AG04449 (cell line): ENCODE measurements at places on chromosomes 13 and 19.
A peak's percentile ranks its signal among the peaks of the same experiment; 100 is the strongest.

DNA sequence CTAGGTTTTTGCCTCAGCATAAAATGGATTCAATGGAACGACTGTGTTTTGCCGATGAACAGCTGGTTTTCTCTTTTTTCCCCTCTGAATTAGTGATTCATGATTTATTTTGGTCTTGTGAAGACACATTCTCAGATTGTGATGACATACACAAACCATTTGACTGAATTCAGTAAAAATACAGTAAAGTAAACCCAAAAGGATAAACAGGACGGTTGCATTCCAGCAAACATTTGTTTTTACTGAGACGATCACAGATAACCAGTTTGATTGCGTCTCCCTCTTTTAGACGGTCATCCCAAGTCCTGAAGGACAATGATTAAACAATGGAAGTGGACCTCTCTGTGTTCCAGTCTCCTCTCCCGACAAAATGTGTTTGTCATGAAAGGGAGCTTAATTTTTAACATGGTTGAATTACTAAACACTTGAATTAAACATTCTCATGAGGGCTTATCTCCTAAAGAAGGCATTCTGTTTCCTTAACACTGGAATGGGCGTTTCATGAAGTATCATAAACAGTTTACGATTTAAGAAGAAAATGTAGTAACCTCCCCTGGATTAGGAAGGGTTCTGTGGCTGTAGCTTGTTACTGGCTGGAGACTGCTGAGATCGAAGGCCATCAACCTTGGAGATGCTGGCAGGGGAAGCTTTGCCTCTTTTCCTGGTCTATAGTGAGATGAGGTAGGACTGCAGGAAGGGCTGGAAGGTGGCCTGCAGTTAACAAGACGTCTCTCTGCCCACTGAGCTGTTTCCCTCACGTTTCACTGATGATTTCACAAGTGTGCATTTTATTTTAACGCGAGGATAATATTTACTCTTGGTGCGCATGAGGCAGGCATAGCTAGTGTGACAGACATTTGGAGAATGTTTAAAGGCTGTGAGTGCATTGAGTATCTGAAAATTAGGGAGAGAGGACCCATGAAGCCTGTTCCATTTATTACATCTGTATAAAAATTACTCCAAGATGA lies 457.9 kb downstream of the FGF9 start:
- DNase-seq = no peak

- DNase-seq = no peak
Observed at GRCh38 chr19:46478356-46478986, 7.1 kb upstream of the PNMA8A start.

- no peak for DNase-seq
Observed at GRCh38 chr19:41420101-41420880, 6.9 kb downstream of the B3GNT8 start.

- DNase-seq = no peak
Observed at GRCh38 chr13:49864509-49864908, 71.6 kb downstream of the SPRYD7 start.

DNA sequence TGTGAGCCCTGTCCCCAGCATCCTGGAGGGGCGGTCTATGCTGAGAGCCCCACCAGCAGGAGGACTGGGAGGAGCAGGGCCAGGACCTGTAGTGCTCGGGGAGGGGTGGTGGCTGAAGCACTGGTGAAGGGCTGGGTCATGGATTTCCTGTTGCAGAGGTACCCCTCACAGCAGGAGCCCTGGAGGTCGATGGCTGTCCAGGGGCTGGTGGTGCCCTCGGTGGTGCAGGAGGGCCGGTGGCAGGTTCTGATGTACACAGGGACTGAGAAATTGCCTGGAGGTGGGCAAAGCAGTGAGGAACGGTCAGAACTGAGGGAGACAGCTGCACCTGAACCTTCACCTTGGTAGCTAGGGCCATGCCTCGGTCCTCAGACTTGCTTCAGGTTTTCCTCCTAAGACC lies 4.7 kb downstream of the LYPD5 start:
- DNase-seq = no peak

DNA sequence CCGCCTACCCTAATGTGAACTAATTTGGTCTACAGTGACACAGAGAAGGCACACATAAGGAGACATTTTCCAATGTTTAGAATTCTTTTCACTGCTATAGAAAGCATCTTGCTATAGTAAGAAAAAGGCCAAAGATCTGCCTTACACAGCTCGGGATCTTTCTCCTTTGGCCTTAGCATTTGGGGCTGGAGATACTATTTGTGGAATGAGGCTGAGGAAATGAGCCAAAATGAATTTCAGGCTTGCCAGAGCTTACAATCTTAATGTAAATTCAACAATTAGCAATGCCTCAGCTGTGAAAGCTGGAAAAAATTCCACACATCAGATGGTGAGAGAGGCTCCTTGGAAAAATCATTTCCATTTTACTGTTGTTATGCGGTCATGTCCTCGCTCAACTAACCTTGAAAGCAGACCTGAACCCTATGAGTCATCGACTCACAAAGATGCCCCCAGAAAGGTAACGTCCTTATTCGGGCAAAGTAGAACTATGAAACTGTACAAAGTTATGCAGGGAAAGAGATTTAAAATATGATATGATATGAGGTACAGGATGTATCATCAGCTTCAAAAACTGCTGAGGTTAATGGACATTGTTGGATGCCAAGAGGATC lies 324.5 kb upstream of the NBEA start:
- DNase-seq = no peak

GRCh38 chr19:1104311-1105007 lies 665 bp downstream of the GPX4 start:
- DNase-seq = no peak

DNA sequence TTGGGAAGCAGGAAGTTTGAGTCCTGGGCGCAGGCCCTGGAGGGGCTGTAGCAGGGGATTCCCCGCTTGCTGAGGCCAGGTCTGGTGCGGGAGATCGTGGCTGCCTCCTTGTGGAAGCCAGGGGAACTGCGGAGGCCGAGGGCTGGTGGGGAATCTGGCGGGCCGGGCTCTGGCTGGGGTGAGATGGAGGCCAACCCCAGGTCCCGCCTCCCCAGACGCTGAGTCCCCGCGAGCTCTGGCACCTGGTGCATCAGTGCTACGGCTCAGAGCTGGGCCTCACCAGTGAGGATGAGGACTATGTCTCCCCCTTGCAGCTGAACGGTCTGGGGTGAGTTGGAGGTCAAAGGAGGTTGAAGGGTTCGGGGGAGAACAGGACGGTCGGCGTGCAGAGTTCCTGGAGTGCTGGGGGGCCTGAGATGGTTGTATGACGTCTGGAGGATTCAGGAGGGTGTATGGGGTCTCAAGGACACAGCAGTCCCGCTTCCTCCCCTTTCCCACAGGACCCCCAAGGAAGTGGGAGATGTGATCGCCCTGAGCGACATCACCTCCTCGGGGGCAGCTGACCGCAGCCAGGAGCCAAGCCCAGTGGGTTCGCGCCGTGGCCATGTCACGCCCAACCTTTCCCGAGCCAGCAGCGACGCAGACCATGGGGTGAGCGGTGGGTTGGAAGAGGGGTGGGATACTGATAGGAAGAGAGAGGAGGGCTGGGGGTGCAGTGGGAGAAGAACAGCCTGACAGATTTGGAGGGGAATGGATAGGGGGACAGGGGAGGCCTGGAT lies 13.1 kb downstream of the GRAMD1A start:
- DNase-seq = no peak

DNA sequence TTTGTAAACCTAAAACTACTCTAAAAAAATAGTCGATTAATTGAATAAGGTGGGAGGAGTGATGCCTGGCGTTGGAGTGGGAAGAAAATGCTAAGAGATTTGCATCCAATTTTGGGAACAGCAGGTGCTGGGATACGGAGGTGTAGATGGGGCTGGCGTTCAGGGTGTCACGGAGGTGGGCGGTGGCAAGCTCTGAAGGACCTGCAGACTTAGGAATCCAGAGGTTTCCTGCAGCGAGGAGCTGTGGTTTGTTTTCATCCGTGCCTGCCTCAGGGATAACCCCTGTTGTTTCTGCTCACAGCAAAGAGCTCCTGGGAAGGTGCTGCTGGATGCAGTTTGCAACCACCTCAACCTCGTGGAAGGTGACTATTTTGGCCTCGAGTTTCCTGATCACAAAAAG lies 166.4 kb upstream of the RNF113B start:
- no peak for DNase-seq

GRCh38 chr13:111202745-111203144 lies 87.6 kb downstream of the ARHGEF7 start:
- peak; percentile 80 for DNase-seq

GRCh38 chr13:77979721-77980385 lies 61.2 kb upstream of the EDNRB start:
- no peak for DNase-seq

DNA sequence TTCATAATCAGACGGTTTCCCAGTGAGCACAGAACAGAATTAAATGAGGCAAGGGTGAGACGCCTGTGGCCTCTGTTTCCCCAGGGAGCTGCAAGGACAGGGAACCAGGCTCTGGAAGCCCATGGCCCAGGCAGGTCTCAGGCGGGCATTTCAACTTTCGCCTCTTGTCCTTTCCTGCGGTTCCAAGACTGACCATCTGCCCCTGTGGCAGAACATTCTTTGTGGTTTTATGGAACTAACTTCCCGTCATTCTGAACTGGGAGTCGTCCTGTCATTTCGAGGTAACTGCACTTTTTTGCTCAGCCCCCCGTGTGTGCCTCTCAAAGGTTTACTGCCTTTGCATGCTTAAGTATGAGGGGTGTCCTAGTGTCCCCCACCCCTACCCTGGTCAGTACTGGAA lies 70.9 kb downstream of the KL start:
- DNase-seq = no peak

- DNase-seq = no peak
Observed at GRCh38 chr19:12000152-12000981, 35.1 kb downstream of the ZNF433 start.

GRCh38 chr13:113935001-113935844 lies 38.7 kb downstream of the C13orf46 start:
- DNase-seq = no peak

DNA sequence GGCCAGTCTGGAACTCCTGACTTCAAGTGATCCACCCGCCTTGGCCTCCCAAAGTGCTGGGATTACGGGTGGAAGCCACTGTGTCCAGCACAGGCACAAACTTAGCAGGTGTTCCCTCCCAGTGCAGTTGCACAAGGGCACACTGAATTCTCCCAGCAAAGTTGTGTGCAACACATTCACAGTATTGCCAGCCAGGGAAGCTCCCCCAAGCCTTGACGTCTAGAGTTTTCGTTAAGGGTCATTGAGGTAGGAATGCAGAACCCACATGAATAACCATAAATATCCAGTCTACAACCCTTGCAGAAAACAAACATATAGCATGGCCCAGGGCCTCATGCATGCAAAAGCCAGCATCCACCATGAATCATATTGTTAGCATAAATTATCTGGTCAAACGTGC lies 3.3 kb upstream of the AURKC start:
- no peak for DNase-seq

DNA sequence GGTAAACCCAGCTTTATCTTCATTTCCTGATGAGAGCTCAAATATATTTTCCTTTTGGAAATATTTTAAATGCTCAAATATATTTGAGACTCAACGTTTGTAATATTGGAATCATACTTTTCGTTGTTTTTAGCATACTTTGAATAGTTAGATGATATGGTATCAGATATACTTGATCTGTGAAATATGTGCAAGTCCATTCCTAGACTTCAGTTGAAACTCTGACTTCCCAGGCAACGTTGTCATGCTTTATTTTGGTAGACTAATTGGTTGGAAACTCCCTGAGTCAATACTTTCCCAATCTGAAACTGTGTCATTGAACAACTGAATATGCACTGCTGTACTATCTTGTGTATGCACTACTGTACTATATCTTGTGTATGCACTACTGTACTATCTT lies 378.5 kb downstream of the MYO16 start:
- no peak for DNase-seq

- no peak for DNase-seq
Observed at GRCh38 chr19:23855676-23856075, 59.0 kb upstream of the ZNF726 start.

GRCh38 chr13:69618393-69618792 lies 489.2 kb upstream of the ATXN8OS start:
- no peak for DNase-seq

- DNase-seq = no peak
Observed at GRCh38 chr19:47603706-47604565, 5.0 kb upstream of the BICRA start.

DNA sequence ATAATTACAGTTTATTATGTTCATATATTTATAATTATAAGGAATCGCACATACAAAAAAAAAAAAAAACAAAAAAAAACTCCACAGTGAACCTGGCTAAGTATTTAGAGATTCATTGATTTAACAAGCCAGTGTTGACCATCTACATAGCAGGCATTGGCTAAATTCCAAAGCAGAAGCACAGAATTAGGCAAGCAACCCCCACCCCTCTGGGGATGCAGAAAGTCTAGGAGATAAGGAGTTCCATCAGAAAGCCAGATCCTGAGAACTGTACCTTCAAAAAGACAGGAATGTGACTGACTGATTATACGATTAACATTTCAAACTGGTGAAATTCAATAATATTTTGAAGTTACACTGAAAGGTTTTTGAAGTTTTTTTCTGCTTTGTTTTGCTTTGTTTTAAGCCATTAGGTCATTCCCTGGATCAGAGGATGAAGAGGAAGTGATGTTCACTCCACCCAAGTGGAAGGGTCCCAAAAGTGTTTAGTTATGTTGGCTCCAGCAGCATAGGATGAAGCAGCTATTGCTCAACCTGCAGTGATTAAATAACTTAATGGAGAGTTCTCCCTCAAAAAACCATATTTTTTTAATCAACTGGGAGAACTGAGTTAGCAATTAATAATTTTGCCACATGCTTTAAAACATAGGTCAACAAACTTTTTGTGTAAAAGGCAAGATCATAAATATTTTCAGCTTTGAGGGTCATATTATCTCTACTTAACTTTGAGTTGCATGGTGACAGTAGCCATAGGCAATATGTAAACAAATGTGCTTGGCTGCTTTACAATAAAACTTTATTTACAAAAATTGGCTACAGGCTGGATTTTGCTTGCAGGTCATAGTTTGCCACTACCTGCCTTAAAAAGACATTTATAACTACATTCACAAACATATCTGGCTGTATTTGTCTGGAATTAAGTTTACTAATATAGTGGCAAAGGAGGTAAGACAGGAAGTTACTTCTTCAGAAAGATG lies 49.6 kb downstream of the DOCK9 start:
- no peak for DNase-seq

- DNase-seq = peak; percentile 49
Observed at GRCh38 chr13:110448230-110448629, 113.3 kb downstream of the RAB20 start.

GRCh38 chr13:30832845-30833332 lies 73.2 kb upstream of the MEDAG start:
- DNase-seq = no peak

DNA sequence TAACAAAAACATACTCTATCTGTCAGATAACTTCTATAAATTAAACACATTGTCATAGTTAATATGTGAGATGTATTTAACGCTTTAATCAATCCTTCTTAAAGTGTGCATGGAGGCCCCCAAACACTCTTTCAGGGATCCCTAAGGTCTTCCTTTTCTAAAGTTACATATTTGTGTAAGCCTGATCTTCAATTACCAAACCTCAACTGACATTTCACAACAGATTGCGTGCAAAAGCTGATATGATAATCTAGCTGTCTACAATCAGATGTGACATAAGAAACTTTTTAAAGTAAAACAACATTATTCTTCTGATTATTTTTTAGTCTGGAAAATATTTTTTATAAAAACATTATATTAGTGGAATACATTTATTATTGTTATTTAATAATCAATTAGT lies 1850.4 kb downstream of the OLFM4 start:
- no peak for DNase-seq
